ENCODE measurements at places on chromosomes 6 and 20.

DNA sequence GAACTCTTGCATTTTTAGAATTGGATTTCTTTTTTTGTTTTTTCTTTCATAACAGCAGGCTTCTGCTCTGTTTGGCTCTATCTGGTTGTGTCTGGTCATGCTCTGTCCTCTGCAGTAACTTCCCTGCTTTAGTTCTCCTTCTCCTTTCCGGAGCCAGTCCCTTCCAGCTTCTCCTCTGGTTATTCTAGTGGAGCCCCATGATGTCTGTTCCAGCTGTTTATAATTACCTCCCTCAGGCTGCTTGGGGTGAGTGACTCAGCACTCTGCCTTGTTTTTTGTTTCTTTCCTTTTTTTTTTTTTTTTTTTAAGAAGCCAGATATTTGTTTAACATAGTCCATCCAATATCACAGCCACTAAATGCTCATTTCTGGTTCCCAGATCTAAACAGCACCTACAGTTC, 409.6 kb downstream of the MAFB start:
- DNase-seq = no peak

DNA sequence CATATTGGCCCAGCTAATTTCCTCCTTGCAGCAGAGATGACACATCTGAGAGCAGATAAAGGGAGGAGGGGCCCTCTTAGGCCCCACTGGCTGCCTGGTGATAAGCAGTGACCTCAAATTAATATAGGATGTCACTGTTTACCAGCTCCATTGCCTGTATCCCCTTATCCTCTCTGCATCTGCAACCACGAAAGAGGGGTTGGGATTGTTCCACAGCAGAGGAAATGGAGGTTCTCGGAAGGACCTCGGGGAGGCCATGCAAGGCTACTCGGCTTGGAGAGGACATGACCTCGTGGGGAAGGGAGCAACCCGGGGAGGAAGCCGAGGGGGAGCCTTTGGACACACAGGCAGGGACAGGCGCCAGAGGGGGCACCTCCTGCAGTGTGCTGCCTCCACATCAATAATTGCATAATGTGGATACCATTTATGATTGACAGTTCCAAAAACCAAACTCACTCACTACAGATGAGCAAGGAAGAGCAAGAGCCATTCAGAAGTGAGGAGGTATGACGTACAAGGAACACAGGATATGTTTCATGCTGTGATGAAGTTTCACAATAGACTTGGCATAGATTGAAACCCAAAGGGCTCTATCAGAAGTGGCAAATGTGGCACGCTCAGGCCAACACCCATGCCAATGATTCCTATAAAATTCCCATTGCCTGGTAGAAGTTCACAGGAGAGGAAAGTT, 177.2 kb upstream of the RNF24 start:
- DNase-seq = no peak

DNA sequence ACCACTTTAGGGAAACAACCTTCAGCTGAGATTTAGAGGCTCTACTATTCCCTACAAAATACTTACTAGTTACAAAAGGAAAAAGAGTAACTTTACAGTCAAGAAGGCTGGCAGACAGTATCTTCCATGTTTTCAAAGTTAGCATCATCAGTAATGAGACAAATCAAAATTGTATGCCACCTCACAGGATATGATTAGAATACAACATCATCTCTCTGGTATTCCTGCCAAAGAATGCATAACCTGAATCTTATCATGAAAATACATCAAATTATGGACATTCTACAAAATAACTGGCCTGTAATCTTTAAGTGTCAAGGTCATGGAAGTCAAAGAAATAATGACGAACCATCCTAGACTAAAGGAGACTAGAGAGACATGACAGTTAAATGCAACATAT, 38.4 kb downstream of the CDK5RAP1 start:
- no peak for DNase-seq

DNA sequence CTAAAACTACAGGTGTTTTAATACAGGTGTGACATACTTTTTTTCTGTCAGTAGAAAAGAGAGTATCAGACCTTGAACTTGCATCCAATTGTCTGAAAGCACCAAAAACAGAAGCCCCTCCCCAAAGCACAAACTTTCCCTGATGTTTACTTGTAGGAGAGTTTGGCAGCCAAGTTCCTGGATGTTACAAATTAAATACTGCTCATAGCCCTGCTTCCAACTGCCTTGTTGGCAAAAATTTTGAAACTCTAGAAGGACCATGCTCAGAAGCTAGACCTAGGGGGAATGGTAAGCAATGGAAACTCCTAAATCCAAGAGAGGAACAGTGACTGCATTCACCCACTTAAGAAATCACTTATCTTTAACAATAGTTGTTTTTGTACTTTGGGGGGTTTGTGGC, 17.0 kb upstream of the ARG1 start:
- no peak for DNase-seq

GRCh38 chr6:33112148-33112547, 36.4 kb downstream of the HLA-DPB1 start:
- peak; percentile 22 for DNase-seq

DNA sequence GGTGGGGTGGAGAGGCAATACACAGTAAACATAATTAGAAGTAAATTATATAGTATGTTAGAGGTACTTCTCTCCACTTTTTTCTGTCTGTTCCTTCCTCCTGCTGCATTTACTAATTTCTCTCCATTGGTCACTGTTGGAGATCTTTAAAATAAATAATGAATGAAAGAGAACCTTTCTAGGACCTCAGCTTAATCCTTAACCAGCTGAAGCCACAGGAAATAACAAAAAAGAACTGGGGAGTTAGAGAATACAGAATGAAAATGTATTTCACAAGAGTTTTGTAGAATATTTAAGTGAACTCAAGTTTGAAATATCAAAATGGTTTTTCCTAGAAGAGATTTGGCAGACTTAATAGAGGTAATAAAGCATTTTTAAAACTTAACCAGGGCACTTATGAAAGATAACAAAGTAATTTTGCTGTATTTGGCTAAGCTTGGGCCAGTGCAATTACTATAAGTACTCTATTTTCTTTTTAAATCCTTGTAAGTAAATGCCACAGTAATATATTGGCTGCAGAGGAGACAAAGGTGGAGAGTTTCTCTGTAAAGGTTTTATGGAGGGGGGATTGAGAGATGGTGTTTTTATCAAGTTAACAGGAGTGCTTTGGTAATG, 405.0 kb downstream of the CDKAL1 start:
- DNase-seq = no peak

DNA sequence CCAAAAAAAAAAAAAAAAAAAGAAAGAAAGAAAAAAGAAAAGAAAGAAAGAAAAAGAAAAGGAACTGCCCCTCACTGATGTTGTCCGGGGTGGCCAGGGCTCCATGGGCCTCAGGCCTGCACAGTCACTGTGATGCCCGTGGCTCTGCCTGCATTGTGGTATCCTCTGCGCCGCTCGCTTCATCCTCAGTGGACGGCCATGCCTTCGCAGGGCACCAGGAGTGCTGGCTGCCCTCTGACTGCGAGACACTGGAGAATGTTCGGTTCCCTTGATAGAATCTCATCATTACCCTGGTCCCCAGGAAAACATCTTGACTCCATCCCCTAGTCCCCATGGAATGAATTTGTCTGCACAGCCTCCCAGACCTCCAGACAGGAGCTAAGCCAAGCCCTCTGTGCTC, 61.7 kb downstream of the TMEM242 start:
- DNase-seq = no peak

DNA sequence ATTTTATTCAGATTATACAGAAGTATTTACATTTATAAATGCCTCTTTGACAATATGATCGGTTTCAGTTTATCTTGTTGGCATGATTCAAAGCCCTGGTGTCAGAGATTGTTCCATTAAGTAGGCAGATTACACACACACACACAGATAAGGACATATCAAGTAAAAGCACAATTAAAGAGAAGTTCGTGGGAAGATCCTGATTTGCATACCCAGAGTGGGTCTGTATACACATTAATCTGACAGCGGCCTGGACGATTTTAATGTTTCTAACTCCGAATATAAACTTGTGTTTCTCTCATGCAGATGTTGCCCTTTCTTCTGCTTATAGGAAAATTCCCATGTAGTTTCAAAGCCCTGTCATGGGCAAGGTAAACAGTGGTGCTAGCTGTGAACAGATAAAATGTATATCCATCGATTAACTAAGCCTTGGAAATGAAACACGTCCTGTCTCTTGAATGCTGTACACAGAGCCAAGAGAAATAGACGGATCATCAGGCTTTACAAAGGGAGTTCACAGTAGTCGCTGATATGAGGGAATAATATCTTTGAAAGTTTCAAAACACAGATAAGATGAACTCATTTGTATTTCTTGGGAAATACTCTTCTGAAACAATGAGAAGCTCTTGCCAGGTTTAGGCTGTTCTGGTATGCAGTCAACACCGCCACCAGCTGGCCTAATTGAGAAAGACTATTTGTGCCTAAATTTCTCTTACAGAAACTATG, 108.2 kb upstream of the GMDS start:
- DNase-seq = peak; percentile 6

GRCh38 chr20:58106143-58106750, 122.2 kb downstream of the ANKRD60 start:
- no peak for DNase-seq

DNA sequence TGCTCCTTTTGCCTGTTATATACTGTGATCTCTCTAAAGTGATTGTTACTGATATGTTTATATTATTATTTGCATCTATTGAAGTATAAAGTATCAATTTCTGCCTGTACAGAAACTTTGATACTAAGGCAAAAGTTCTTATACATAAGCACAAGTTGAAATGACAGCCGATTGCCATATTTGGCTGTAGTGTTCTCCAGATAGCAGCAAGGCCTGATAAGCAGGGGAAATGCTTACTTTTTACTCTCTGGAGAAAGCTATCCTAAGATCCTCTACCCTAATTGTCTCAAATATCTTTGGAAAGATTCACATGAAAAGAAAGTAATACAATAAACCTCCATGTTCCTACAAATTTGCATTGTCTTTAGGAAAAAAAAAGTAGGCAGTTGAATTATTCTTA, 31.4 kb downstream of the SENP6 start:
- DNase-seq = no peak

DNA sequence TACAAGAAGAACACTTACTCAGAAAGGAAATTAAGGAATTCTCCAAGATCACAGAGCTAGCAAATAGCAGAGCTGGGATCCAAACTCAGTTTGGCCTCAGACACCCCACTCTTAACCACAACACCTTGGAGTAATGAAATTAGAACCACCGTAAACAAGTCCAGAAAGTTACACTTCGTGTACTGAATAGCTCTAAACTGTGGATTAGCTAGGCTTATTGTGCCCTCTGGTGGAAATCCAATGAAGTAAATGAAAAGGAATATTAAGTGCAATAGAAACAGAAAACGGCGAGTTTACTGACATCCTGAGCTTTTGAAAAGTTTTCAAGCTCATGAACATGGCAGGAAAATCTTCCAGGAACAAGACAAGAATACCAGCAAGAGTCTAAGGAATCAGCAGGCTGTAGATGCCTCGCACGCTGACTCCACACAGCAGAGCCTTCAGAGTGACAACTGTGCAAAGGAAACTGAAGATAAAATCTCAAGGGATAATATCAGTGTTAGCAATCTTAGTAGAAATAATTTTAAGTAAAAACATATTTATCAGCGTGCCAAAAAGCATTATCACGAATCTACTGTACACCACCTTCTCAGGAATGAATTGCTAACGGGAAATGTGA, 34.6 kb downstream of the FBXO5 start:
- DNase-seq = peak; percentile 20

DNA sequence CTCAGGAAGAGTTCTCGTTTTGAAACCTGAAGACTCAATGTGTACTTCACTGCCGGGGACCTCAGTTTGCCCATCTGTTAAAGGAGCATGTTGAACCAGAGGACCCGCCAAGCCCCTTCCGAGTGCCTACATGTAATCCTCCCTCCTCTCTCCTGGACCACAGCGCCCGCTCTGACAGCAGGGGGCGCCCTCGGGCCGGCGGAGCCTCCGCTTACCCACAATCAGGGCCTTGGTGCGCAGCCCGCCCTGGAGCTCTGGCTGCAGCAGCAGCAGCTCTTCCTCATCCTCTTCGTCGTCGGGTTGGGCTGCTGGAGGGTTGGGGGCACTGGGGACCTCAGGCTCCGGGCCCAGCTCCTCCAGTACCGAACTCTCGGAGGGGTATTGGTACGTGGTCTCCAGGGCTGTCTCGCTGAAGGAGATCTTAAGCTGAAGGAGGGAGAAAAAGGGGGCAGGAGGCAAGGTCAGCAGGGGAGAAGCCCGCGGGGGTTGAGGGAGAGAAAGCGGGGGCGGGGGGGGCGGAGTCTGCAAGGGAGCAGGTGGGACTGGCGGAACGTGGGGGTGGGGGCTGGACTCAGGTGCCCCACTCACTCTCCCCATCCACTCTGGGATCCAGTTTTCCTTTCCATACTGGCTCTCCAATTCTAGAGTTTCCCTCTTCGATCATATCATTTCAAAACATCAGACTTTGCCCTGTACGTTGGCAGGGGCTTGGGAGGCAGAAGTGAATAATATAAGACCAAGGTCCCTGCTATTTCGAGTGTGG, 6.3 kb upstream of the DHX16 start:
- DNase-seq = peak; percentile 90

Data from CD4-positive, alpha-beta T cell treated with Interleukin-6 at 100 ng/mL for 8 hours (primary cell).